ENCODE measurements at places on chromosomes 4 and X.

- no peak for DNase-seq
Measured at GRCh38 chr4:151013944-151014343, 1.1 kb downstream of the LRBA start.

- DNase-seq: no peak
Measured at GRCh38 chr4:74541667-74542066, 96.7 kb downstream of the AREG start.

DNA sequence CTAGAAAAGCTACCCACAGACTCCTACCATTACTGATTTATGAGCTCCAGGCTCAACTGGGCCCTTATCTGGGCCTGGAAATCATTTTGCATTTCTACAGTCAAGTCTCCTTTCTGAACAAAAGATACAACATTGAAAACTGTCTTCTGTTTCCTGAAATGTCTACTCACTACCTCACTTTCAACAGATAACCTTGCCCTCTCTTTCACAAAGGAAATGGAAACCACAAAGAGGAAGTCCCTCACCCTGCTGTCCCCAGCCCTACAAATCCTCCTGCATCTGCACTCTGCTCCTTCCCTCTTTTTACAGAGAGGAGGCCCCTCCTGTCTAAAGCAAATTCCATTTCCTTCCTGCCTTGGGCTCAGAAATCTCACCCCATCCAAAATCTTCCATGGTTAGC, 24.8 kb upstream of the CYBB start:
- DNase-seq: no peak

DNA sequence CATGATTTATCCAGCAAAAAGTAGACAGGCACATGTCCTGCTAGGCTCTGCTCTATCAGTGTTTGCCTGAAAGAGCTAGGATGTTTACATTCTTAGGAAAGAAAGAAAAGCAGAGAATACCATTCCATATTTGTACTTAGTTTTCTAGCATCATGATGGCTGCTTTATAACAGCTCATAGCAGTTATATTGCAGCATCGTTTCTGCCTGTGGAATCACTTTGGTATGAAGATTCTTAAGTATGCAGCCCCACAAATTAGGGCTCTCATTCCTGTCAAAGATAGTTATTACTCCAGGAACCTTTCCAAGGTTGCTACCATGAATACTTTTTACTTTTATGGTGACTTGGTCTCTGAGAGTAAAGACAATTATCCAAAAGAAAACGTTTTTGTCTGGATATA, 119.0 kb upstream of the MYOZ2 start:
- no peak for DNase-seq

DNA sequence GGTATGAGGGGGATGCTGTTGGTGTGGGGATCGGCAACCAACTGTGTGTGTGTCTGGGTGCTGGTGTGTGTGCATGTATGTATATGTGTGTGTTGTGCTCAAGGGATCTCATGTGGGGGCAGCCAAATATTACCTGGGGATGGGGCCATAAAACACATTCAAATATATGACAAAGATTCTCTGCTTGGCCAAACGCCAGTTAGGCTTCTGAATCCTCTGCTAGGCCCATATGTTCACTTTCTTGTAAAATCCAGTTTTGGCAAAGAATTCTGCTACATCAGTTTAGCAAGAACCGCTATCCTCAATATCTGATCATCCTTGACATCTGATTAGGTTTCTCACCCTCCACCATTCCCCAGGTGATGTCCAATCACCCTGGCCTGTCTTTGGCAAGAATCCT, 106.6 kb downstream of the RASL11B start:
- no peak for DNase-seq

DNA sequence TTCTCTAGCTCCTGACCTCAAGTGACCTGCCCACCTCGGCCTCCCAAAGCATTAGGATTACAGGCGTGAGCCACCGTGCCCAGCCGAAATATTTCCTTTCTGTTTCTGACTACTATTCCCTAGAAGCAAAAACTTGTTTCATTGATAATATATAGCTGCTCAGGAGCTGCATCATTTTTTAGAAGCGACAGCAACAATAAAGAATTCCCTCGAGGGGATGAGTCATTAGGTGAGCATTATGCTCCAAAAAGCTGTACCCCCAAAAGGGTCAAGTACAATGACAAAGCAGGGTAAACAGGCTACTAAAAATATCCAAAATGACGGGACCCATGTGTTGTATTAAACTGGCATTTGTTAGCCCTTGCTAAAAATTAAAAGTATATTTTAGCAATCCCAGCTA, 67.0 kb downstream of the RBM47 start:
- DNase-seq: no peak

Measured in NCI-H2171 (cell line).